ENCODE measurements at places on chromosomes 4 and X. TPM values are rescaled to one million over a fixed set of nuclear protein-coding genes. Genes with fewer than 3 reads are reported as not detected.

The LPAR4 gene
- total RNA-seq: not detected

- H3K4me1 ChIP-seq: no peaks in the 10 kb centered on the region
- no peak overlapping the region for H3K4me3 ChIP-seq
- DNase-seq: no peak
- no peak overlapping the region for H3K27ac ChIP-seq
- H3K27me3 ChIP-seq: no peaks in the 10 kb centered on the region
Measured at GRCh38 chr4:11821772-11822430, 393.2 kb upstream of the HS3ST1 start.

- no peak overlapping the region for H3K4me3 ChIP-seq
- no peak overlapping the region for H3K27ac ChIP-seq
- DNase-seq: no peak
- no peaks in the 10 kb centered on the region for H3K36me3 ChIP-seq
- H3K4me1 ChIP-seq: peaks cover 7% of the 10 kb centered on the region
Measured at GRCh38 chrX:136210806-136211205, 40.4 kb downstream of the MAP7D3 start.

- H3K27me3 ChIP-seq: no peaks in the 10 kb centered on the region
- H3K27ac ChIP-seq: no peak overlapping the region
- no peaks in the 10 kb centered on the region for H3K36me3 ChIP-seq
- no peak overlapping the region for H3K4me3 ChIP-seq
- no peaks in the 10 kb centered on the region for H3K4me1 ChIP-seq
Measured at GRCh38 chrX:119381349-119381944, 17.7 kb upstream of the SLC25A43 start.

DNA sequence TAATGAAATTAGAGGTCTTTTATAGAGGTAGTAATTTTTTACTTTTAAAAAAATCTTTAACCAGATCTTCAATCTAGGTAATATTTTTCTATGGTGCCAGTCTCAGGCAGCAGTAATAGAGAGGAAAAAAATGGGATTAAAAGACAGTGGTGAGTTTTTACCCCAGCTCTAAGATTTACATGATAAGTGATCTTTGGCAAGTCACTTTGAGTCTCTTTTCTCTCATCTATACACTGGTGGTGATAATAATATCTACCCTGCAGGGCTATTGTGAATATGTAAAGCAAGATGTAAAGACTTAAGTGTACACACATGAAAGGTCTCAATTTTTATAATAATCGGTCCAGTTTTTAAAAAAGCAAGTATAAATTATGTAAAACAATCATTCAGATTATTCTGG, 786.2 kb upstream of the POU3F4 start:
- no peaks in the 10 kb centered on the region for H3K27me3 ChIP-seq
- no peak overlapping the region for H3K4me3 ChIP-seq
- H3K4me1 ChIP-seq: no peaks in the 10 kb centered on the region
- H3K27ac ChIP-seq: no peak overlapping the region
- H3K36me3 ChIP-seq: no peaks in the 10 kb centered on the region

DNA sequence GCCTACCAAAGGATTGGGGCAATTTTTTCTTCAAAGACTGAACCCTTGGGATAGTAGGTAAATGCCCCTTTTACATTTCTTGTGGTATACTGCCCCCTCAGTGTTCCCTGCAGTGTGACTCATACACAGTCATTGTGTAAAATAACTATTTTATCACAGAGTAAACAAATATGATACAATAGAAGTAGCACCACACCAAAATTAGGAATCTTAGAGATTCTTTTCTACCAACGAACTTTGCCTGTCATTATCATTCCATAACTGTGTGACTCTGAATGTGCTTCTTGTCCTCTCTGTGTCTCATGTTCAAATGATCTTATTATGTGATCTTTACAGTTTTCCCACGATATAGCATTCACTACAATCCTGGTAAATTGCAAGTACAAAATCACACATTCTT, 517.0 kb downstream of the ZIC3 start:
- DNase-seq: no peak

DNA sequence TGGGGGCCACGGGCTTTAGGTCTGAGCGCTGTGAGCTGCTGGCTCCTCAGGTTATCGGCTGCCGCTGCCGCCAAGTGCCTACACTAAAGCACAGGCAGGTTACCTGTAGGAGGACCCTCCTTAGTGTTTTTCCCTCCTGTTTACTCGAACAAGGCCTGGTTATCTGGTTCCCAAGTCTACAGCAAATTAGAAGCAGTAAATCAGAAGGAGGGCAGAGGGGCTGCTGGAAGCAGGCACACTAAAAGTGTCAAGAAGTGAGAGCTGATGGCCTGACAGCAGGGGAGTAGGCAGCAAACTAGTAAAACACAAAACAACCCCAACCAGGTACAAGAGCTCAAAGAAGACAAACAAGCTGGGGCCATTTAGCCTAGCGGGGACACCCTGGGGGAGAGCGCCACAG, 125.0 kb upstream of the PJA1 start:
- H3K4me1 ChIP-seq: no peaks in the 10 kb centered on the region
- no peak overlapping the region for H3K27ac ChIP-seq
- H3K27me3 ChIP-seq: no peaks in the 10 kb centered on the region
- no peak for DNase-seq
- no peak overlapping the region for H3K4me3 ChIP-seq
- no peaks in the 10 kb centered on the region for H3K36me3 ChIP-seq

- no peaks in the 10 kb centered on the region for H3K4me1 ChIP-seq
- H3K36me3 ChIP-seq: no peaks in the 10 kb centered on the region
- no peak overlapping the region for H3K27ac ChIP-seq
- no peaks in the 10 kb centered on the region for H3K27me3 ChIP-seq
- no peak for DNase-seq
Measured at GRCh38 chrX:31609130-31609529, 537.3 kb upstream of the FTHL17 start.

GRCh38 chr4:122764821-122765215, 32.3 kb downstream of the BBS12 start:
- H3K36me3 ChIP-seq: no peaks in the 10 kb centered on the region
- no peak overlapping the region for H3K27ac ChIP-seq
- H3K4me3 ChIP-seq: no peak overlapping the region
- H3K4me1 ChIP-seq: no peaks in the 10 kb centered on the region
- no peaks in the 10 kb centered on the region for H3K27me3 ChIP-seq
- no peak for DNase-seq

The HTR2C gene
- total RNA-seq: not detected

DNA sequence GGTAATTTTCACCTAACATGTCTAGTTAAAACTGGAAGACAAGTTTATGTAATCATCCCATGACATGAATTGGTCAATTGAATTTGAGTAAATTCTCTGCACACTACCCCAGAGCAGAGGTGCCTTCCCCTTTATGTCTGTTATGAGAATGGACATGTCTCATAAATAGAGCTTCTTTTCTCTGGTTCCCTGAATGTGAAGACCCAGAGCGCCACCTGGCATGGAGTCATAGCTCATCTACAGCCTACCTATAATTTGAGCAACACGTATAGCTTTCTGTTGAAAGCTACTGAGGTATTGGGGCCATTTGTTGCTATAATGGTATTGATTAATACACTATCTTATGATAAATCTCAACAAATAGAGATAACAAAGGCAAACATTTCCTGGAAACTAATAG, 626.5 kb upstream of the GALNTL6 start:
- DNase-seq: no peak
- H3K4me3 ChIP-seq: no peak overlapping the region
- H3K27me3 ChIP-seq: no peaks in the 10 kb centered on the region
- H3K36me3 ChIP-seq: no peaks in the 10 kb centered on the region
- no peak overlapping the region for H3K27ac ChIP-seq

DNA sequence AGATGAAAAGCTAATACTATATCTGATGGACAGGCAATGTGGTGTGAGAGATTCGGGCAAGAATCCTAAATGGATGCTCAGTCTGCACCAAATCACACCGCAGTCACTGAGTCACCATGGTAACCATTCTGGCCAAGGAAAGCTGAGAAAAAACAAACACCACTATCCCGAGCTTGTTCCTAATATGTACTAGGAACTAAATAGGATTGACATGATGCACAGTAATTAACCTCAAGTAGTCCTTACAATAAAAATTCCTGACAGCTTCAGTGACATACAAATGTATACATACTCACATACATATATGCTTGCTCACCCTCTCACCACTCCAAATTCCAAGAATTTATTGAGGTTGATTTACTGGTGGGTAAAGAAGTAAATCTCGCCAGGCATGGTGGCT, 1.1 kb upstream of the RAB40A start:
- no peak overlapping the region for H3K4me3 ChIP-seq
- H3K4me1 ChIP-seq: no peaks in the 10 kb centered on the region
- no peak overlapping the region for H3K27ac ChIP-seq
- H3K36me3 ChIP-seq: no peaks in the 10 kb centered on the region
- no peaks in the 10 kb centered on the region for H3K27me3 ChIP-seq

The GJB1 gene
- total RNA-seq: not detected

The FRMD7 gene
- not detected for total RNA-seq

The CXCL3 gene
- total RNA-seq: 1.9 TPM

GRCh38 chr4:85701861-85702321, 226.9 kb downstream of the ARHGAP24 start:
- no peak for DNase-seq
- no peak overlapping the region for H3K27ac ChIP-seq
- no peaks in the 10 kb centered on the region for H3K27me3 ChIP-seq
- no peaks in the 10 kb centered on the region for H3K36me3 ChIP-seq
- H3K4me3 ChIP-seq: no peak overlapping the region

GRCh38 chrX:22135994-22136684, 104.0 kb downstream of the PHEX start:
- peak overlapping the region; percentile 39 for H3K27ac ChIP-seq
- peaks cover 18% of the 10 kb centered on the region for H3K4me1 ChIP-seq
- DNase-seq: peak; percentile 16
- H3K36me3 ChIP-seq: no peaks in the 10 kb centered on the region
- no peaks in the 10 kb centered on the region for H3K27me3 ChIP-seq

DNA sequence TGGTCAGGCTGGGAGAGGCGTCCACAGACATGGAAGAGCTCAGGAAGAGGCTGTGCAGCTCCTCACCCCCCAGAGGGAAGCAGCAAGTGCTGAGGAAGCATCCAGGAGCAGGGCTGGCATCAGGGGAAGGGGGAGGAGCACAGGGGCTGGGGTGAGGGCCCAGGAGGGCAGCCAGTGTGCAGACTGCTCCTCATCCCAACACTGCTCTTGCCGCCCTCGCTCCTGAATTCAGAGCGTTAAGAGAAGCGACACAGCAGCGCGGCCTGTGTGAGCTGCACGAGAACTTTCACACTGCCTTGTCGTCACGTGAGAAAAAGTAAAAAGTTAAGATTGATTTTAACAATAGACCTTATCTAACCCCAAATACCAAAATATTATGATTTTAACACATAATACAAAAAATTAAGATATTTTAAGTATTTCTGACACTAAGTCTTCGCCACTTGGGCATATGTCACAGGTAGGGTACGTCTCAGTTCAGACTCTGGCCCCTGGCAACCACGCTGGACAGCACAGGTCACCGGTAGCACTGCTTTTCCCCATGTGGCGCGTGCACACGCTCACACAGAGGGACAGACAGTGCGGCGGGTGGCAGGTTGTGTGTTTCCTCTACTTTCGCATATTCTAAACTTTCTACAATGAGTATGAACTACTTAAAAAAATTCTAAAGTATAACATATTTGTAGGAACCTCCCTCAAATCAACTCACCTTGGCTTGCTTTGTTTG, 19.7 kb downstream of the NOP14 start:
- no peak overlapping the region for H3K27ac ChIP-seq
- H3K4me3 ChIP-seq: no peak overlapping the region
- H3K36me3 ChIP-seq: peaks cover 91% of the 10 kb centered on the region
- no peak for DNase-seq
- H3K4me1 ChIP-seq: peaks cover 4% of the 10 kb centered on the region

DNA sequence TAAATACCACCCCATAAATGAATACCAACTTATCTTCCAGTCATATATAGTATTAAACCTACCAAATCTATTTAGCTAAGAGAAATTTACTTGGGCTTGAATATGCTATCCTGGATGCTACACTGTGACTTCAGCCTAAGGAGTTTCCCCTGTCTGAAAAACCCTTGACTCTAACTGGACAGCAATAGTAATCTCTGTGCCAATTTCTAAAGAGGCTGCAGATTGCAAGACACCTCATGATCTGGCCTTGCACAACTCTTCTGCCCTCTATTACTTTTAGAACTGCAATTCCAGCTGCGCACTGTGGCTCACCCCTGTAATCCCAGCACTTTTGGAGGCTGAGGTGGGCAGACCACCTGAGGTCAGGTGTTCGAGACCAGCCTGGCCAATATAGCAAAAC, 371.5 kb downstream of the KCNIP4 start:
- H3K27ac ChIP-seq: no peak overlapping the region
- H3K4me1 ChIP-seq: no peaks in the 10 kb centered on the region
- H3K27me3 ChIP-seq: no peaks in the 10 kb centered on the region
- no peak overlapping the region for H3K4me3 ChIP-seq

DNA sequence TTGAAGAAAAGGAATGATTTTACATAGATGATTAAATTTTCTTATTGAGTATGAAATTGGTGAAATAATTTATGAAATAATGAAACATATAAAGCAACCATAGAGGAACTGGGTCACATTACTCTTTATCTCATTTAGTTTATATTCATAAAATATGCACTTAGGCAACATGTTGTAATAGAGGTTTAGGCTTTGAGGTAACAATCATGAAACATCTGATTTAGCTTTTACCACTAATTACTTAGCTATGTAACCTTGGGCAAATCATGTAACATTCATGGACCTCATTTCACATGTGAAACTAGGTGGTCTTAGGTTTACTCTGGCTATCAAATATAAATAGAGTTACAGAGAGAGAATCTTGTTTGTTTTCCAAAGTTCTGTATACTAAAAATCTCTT, 54.5 kb upstream of the SMARCA5 start:
- H3K36me3 ChIP-seq: no peaks in the 10 kb centered on the region
- H3K4me1 ChIP-seq: no peaks in the 10 kb centered on the region
- no peak for DNase-seq
- no peak overlapping the region for H3K4me3 ChIP-seq
- H3K27ac ChIP-seq: no peak overlapping the region

The MAGEB1 gene
- total RNA-seq: 0.69 TPM

DNA sequence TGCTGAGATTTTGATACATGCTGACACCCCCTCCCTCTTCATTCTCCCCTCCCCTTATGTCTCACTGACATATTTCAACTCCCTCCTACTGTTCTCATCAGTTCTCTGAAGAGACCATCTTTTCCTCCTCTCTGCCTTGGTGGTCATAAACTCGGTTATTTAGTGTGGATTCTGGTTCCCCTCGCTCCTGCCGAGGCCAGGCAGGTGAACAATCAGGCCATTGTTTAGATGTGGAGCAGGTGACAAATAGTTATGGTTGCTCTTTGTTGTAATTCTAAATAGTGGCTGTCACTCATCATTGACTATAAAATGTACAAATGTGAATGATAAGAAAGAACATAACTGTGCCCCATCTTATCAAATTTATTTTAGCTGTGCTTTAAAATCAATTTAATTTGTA, 324.6 kb downstream of the BCOR start:
- H3K27ac ChIP-seq: no peak overlapping the region
- H3K4me3 ChIP-seq: no peak overlapping the region
- no peaks in the 10 kb centered on the region for H3K4me1 ChIP-seq
- no peaks in the 10 kb centered on the region for H3K27me3 ChIP-seq
- no peak for DNase-seq

- no peak for DNase-seq
- no peaks in the 10 kb centered on the region for H3K36me3 ChIP-seq
- no peaks in the 10 kb centered on the region for H3K4me1 ChIP-seq
- H3K27ac ChIP-seq: no peak overlapping the region
Measured at GRCh38 chr4:15352524-15352923, 75.3 kb upstream of the C1QTNF7 start.

The ACE2 gene
- total RNA-seq: not detected
